Stimulated activated CD4-positive, alpha-beta T cell treated with anti-CD3 and anti-CD28 coated beads, Interleukin-4, amount 100 ng/mL, for 4 hours (primary cell): ENCODE measurements at places on chromosomes 3 and 15.

DNA sequence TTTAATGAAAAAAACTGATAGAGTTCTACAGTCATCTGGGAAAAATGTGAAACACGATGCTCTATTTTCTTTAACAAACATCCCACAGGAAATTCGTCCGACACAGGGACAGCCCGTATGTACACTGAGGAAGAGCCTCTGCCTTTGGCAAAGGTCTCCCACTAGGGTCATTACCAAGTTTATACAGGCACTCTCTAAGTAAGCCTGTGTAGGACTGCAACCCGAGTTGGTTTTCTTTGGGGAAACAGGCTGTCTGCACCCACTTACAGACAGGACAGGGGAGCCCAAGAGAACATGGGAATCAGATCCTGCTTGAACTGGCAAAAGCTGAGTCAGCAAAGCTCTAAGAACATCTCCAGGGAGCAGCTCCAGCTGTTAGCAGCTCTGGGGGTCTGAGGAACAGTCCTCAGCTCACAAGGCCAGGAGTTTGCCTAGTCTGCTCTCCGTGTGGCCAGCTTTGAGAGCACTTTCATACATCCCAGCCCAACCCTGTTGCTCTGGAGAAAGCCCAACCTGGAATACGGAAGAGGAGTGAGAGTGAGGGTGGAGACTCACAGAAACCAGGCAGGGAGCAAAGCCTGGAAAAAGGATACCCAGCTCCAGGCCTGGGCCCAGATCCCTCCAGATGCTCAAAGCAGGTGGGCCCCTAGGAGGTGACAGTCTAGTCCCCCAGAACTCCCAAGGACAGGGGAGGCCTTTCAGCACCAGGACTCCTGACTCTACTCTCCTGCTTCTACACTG, 1.9 kb downstream of the TBC1D2B start:
- DNase-seq = no peak

DNA sequence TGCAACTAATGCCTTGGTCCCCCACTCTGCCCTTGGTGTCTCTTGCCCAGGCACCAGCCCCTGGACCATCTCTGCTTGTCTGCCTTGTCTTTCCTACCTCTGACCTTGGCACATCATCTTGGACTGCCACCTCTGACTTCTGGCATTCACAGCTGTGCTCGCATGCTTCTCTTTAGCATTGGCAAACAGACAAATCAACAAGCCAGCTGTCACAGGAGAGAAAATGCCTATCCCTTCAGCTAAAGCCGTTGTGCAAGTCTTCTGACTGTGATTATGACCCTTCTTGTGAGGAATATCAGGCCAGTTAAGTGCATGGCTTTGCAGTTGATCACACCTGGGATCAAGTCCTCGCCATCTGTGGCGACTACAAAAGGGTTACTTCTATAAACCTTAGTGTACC, 84.6 kb downstream of the PRICKLE2 start:
- no peak for DNase-seq

- DNase-seq = no peak
Measured at GRCh38 chr15:93274257-93274656, 185.2 kb upstream of the RGMA start.

- DNase-seq = no peak
Measured at GRCh38 chr3:15272426-15273196, 59.8 kb downstream of the SH3BP5 start.

- no peak for DNase-seq
Measured at GRCh38 chr3:27594096-27594690, 110.0 kb upstream of the SLC4A7 start.

DNA sequence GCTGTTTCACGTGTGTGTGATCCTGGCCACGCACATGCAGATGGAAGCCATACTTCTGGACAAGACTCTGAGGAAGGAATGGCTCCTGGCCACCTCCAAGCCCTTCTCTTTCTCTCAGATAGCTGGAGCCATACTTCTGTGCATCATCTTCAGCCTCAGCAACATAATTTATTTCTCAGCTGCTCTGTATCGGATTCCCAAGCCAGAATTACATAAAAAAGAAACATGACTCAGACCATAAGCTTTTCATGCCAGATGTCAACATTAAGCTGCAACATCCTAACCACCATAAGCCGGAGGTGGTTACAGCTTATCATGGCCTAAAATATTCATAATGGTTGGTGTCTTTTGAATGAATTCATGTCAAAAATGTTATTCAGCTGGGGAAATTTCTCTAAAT, 10.6 kb upstream of the KIF23 start:
- DNase-seq = no peak

GRCh38 chr3:44439499-44440295, 37.8 kb downstream of the ZNF445 start:
- DNase-seq = peak; percentile 54

DNA sequence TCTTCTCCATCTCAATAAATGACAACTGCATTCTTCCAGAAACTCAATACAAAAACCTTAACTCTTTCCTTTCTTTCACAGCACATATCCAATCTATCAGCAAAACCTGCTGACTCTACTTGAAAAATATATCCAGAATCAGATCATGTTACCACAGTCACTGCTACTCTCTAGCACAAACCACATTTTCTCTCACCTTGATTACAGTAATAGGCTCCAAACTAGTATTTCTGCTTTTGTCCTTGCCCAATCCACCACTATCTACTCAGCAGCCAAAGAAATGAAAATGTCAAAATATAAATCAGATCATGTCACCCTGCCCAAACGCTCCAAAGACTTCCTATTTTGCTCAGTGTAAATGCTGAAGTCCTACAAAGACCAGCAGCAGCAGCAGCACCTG, 15.2 kb downstream of the TMCC1 start:
- DNase-seq = no peak
